ENCODE measurements at places on chromosomes 5 and 9. TPM values are rescaled to one million over a fixed set of nuclear protein-coding genes. Genes with fewer than 3 reads are reported as not detected.

- no peak overlapping the region for H3K27ac ChIP-seq
- no peaks in the 10 kb centered on the region for H3K36me3 ChIP-seq
- no peaks in the 10 kb centered on the region for H3K4me1 ChIP-seq
- H3K4me3 ChIP-seq = no peak overlapping the region
- H3K27me3 ChIP-seq = peaks cover 4% of the 10 kb centered on the region
These were observed 29.2 kb downstream of the RFK start for GRCh38 chr9:76365028-76365427.

- H3K36me3 ChIP-seq = no peaks in the 10 kb centered on the region
- no peak overlapping the region for H3K4me3 ChIP-seq
- no peaks in the 10 kb centered on the region for H3K4me1 ChIP-seq
- no peak for DNase-seq
- H3K27me3 ChIP-seq = no peaks in the 10 kb centered on the region
These were observed 314.7 kb upstream of the GRAMD2B start for GRCh38 chr5:126108470-126108869.

- DNase-seq = no peak
- no peak overlapping the region for H3K4me3 ChIP-seq
- no peak overlapping the region for H3K27ac ChIP-seq
- H3K27me3 ChIP-seq = no peaks in the 10 kb centered on the region
These were observed 5.2 kb downstream of the STRBP start for GRCh38 chr9:123263227-123263626.

DNA sequence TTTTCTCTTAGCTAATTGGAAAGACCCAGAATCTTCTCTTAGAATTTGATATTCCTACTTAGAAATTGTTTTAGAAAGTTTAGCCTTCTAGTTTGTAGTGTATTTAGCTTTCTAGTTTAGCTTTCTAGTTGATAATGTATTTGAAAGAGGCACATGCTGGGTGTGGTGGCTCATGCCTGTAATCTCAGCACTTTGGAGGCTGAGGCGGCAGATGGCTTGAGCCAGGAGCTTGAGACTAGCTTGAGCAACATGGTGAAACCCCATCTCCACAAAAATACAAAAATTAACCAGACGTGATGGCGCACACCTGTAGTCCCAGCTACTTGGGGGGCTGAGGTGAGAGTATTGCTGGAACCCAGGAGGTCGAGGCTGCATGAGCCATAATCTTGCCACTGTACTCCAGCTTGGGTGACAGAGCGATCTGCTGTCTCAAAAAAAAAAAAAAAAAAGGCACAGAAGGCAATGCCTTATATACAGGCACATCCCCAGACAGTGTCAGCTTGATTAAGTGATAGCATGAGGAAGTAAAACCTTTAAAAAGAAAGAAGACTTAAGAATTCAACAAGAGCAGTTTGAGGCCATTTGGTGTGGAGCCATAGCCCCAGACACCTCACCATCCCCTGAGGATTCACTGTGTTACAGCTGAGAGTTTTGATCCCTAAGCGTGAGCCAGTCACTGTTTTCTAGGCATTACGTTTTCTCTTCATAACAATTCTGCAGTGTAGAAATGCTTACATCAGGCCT lies 34.6 kb downstream of the ZSWIM6 start:
- no peaks in the 10 kb centered on the region for H3K4me1 ChIP-seq
- no peaks in the 10 kb centered on the region for H3K27me3 ChIP-seq
- no peak overlapping the region for H3K27ac ChIP-seq

DNA sequence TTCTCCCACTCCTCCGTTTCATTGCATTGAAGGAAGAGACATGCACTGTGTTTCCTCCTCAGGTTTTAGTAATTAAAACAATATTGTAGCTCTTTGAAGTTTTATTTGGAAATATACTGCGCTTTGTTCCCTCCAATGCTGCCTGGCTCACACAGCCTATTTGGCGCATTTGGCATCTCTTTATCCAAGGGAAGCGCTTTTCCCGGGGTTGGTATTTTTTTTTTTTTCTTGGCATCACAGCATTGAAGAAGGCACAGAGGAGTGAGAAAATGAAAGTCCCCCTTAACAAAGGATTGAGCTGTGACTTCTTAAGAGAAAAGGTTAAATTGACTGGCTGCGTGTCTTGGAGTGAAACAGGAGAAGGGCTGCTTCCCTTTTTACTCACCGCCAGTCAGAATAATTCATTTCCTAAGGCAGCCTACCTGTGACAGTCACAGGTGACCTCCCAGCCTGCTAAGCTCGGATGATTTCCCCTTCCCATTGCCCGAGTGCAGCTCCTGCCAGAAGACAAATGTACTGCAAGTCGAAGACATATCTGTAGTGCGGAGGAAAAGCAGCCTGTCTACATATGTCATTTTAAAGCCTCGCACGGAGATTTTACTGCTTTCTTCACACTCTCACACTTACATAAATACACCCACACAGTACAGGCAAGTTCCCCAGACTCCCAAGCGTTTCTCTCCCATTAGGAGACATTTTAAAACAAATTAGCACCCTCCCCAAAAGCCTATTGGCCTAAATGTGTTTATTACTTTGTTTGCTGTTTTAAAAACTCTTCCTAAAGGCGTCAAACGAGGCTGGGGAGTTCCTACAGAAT lies 665.5 kb upstream of the ZNF608 start:
- H3K4me1 ChIP-seq = no peaks in the 10 kb centered on the region
- no peaks in the 10 kb centered on the region for H3K27me3 ChIP-seq
- no peaks in the 10 kb centered on the region for H3K36me3 ChIP-seq
- no peak overlapping the region for H3K27ac ChIP-seq
- no peak for DNase-seq

DNA sequence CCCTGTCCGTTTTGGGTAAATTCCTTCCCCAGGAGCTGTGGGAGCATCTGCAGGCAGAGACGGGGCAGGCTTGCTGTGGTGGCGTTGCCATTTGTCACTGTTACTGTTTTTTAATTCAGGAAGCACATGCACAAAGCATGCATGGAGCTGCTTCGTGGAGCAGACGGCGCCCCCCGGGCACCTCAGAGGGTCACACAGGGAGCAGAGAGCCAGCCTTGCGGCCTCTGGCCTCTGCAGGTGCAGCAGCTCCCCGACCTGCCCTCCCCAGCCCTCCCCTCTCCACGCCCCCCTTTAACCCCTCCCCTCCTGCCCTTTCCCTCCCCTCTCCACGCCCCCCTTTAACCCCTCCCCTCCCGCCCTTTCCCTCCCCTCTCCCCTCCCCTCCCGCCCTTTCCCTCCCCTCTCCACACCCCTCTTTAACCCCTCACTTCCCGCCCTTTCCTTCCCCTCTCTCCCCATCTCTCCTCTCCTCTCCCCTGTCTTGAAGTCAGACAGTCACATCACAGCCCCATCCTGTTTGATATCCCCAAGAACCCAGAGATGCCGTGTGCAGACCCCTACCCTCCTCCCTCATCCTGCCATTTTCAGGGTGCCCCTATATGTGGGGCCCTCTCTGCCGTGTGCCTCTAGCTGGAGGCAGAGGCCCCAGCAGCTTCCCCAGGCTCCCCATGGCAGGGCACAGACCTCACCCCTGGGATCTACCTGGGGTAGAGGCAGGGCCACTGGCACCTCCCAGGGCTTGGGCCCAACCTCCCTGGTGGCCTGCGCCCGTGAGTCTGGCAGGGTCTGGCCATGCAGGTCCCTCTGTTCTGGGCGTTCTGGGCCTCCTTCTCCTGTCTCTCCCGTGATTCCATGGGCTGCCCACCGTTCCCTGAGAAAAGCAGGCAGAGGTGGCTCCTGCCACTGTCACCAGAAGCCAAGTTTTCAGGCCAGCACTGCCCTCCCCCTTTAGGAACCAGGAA lies 29.6 kb upstream of the UBAC1 start:
- peak; percentile 43 for DNase-seq
- H3K4me3 ChIP-seq = peak overlapping the region; percentile 4
- H3K27me3 ChIP-seq = no peaks in the 10 kb centered on the region
- no peak overlapping the region for H3K27ac ChIP-seq

DNA sequence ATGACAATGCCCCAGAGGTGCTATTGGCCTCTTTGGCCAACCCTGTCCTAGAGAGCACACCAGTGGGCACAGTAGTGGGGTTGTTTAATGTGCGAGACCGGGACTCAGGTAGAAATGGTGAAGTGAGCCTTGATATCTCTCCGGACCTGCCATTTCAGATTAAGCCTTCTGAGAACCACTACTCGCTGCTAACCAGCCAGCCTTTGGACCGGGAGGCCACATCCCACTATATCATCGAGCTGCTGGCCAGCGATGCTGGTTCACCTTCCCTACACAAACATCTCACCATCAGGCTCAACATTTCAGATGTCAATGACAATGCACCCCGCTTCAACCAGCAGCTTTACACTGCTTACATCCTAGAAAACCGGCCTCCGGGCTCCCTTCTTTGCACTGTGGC lies 1.4 kb downstream of the PCDHGC5 start:
- no peak for DNase-seq
- no peaks in the 10 kb centered on the region for H3K36me3 ChIP-seq
- H3K4me1 ChIP-seq = peaks cover 2% of the 10 kb centered on the region
- no peak overlapping the region for H3K27ac ChIP-seq
- peaks cover 17% of the 10 kb centered on the region for H3K27me3 ChIP-seq
- no peak overlapping the region for H3K4me3 ChIP-seq

DNA sequence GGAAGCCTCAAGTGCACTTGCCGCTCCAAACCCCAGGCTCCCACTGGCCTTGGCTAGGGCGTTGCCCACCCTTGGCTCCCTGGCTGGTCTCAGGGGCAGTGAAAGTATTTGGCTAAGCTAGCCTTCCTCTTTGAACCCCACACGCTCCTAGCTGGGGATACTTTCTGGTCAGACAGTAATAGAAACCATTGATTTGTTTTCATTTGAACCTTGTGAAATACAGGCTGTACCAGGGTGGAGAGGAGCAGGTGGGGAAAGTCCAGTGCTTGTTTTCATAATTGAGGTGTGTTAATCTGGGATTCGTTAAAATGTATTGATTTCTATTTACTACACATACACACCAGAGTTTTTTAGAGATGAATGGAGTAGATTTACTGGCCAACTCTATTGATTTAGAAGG lies 45.9 kb upstream of the TRMT10B start:
- no peaks in the 10 kb centered on the region for H3K4me1 ChIP-seq
- no peak overlapping the region for H3K27ac ChIP-seq
- H3K36me3 ChIP-seq = no peaks in the 10 kb centered on the region
- no peaks in the 10 kb centered on the region for H3K27me3 ChIP-seq

DNA sequence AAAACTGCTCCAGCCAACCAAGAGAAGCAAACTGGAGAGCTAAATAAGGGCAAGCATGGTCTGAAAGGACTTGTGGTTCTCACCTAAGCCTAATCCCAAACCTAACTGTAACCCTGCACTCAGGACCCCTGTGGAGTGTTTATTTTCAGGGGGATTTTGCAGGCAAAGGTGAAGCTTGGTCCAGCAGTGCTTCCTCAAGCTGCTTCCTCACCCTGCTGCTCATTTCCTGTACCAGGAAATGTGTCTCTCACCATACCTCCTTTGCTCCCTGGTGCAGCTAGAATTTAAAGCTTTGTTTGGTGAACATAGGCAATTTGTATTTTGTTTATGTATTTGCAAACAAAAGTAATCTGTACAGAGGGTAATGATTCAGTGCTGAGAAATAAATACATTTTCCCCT lies 50.2 kb downstream of the CARTPT start:
- no peaks in the 10 kb centered on the region for H3K4me1 ChIP-seq
- no peaks in the 10 kb centered on the region for H3K36me3 ChIP-seq
- DNase-seq = no peak
- no peak overlapping the region for H3K4me3 ChIP-seq
- H3K27ac ChIP-seq = no peak overlapping the region
- H3K27me3 ChIP-seq = no peaks in the 10 kb centered on the region

DNA sequence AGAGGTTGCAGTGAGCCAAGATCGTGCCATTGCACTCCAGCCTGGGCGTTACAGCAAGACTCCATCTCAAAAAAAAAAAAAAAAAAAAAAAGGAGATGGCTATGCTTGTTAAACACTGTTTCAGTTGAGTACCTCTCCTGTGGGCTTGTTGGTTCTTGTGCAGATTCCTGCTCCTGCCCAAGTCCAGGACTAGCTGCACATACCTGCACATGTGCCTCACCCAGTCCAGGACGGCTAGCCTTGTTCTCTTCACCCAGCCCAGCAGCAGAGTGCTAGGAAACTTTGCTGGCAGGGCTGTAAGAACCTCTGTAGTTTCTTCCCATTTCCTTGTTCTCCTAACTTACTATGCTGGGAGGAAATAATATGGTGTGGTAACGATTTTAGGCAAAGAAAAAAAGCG lies 234.1 kb upstream of the DMRT1 start:
- DNase-seq = no peak
- H3K36me3 ChIP-seq = no peaks in the 10 kb centered on the region
- no peak overlapping the region for H3K4me3 ChIP-seq
- no peak overlapping the region for H3K27ac ChIP-seq

DNA sequence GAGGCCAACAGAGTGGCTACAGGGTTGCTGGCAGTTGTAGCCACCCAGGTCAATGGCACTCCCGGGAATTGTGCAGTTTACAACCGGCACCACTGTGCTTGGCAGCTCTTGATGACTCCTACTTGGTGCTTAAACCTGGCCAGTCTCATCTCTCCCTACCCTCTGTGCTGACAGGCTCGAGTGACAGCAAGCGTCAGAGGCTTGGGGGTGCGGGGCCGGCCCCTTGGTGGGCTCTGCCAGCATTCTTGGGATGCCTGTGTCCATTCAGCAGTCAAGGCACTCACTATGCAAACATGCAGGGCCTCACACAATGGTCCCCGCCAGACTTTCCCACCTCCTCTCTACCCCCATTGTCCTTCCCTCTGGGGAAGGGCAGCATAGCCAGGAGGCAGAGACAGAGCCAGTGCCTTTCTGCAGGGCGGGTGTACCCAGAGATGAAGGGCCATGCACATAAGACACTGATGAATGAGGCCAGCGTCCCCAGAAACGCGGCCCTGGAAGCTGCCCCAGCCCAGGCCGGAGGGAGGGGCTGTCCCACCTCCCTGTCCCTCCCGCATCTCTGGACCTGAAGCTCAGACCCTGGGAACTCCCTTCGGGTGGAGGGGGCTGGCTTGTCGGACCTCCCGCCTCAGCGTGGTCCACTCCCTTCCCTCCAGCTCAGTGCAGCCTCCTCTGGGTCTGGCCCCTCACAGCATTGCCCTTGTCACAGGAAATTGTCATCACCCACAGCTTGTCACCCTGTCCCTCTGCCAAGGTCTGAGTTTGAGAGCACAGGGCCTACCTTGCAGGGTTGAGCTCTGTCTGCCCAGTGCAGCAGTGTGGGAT lies 26.4 kb upstream of the NOTCH1 start:
- no peaks in the 10 kb centered on the region for H3K4me1 ChIP-seq
- H3K27ac ChIP-seq = no peak overlapping the region
- DNase-seq = no peak

Gene PCDHGC5
- total RNA-seq = not detected

Gene PCDHGA8
- total RNA-seq = 0.05 TPM

Gene PCDHB4
- not detected for total RNA-seq

Gene NEURL1B
- total RNA-seq = 0.13 TPM

All from T-cell (primary cell).